Hepatocyte (in vitro differentiated cells): ENCODE measurements at places on chromosomes 2 and 18. TPM values are rescaled to one million over a fixed set of nuclear protein-coding genes. Genes with fewer than 3 reads are reported as not detected.
A peak's percentile ranks its signal among the peaks of the same experiment; 100 is the strongest.

SLC9A4 gene
- 0.80 and 1.8 TPM in 2 replicates for total RNA-seq

DNA sequence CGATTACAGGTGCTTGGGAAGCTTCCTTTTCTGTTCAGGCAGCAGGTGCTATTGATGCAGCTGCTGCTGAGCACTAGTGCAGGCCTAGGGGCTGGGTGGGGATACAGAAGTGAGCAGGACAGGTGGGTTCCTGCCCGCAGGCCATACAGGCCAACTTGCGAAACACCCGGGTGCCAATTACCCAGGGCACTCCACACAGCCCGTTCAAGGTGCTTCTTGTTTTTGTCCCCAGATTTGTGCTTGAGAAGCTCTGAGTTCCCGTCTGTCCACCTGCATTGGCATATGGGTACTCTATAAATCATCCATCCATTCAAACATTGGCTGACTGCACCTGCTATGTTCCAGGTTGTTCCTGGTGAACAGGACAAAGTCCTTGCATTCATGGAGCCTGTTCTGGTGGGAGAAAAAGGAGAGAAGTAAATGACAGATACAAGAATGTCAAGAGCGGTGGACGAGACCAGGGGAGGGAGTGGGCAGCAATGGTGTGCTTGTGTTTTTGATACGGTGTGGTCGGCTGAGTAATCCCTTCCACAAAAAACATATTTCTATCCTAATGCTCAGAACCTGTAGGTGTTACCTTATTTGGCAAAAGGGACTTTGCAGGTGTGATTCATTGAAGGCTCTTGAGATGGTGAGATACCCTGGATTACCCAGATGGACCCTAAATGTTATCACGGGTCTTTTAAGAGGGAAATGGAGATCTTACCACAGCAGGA, 31.4 kb downstream of the SH3BP4 start:
- no peak for DNase-seq

- DNase-seq = no peak
Observed at GRCh38 chr2:183088061-183088460, 9.5 kb downstream of the DUSP19 start.

GRCh38 chr2:184154438-184154837, 443.9 kb upstream of the ZNF804A start:
- no peak for DNase-seq

GRCh38 chr2:66437109-66437690, 2.3 kb downstream of the MEIS1 start:
- no peak for DNase-seq

DNA sequence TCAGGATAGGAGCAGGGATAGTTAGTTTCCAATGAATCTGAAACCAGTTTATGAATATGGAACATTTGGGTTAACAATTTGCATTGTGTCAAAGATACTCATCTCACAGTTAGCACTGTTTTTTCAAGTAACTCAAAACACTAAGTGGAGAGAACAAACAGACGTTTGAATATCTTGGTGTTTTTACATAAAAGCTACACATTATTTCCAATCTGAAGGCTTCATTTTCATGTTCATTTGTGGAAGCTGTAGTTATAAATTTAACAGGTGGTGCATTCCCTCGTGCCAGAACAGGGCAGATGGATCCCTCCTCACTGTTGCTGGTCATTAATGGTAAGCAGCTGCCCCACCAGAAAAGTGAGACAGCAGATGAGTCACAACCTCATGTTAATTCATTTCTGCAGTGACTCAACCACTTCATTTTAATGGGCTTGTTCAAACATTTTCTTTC, 286.9 kb downstream of the TMX3 start:
- DNase-seq = peak; percentile 17

DNA sequence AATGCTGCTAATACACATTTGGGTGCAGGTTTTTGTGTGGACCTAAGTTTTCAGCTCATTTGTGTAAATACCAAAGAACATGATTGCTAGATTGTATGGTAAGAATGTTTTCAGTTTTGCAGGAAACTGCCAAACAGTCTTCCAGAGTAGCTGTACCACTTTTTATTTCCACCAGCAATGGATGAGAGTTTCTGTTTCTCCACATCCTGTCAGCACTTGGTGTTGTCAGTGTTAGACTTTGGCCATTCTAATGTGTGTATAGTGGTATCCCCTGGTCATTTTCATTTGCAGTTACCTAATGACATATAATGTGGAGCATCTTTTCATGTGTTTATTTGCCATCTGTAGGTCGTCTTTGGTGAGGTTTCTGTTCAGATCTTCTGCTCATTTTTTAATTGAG, 336.4 kb downstream of the GBX2 start:
- no peak for DNase-seq

GRCh38 chr2:11896386-11896785, 150.0 kb downstream of the LPIN1 start:
- no peak for DNase-seq

MAP3K19 gene
- 1.1 TPM in 1 of 2 replicates, not detected in the other for total RNA-seq

DNA sequence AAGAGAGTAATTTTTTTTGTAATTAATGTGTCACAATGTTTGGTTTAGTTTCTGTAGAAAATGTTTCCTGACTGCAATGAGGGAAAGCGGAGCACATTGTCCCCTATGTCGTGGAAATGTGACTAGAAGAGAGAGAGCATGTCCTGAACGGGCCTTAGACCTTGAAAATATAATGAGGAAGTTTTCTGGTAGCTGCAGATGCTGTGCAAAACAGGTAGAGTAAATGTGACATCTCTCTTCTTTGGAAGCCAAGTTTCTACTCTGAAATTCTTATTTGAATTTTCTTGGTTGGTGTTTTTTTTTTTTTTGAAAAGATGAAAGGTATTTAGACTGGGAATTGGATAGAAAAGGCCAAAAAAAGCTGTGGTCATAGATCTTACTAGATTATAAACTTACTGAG, 20.0 kb downstream of the RNF138 start:
- DNase-seq = no peak

ARHGEF4 gene
- total RNA-seq = 15.8 and 17.8 TPM in 2 replicates

PPP4R3B gene
- total RNA-seq = 54.0 and 54.3 TPM in 2 replicates

DNA sequence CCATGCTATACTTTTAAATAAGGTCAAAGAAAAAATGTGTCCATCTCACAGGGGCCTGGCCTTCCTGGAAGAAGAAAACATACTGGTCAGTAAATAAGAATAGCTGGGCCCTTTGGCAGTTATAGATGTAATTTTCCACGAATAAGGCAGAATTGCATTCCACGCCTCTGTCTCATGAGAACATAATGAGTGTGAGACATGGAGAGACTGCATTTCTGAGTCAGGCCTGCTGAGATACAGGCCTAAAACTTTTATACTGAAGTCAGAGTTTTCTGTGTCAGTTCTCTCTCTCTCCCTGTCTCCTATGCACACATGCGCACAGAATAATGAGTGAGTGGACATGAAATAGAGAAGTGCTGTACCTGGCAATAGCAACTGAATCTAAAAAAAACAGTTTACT, 20.4 kb upstream of the IL1R1 start:
- peak; percentile 43 for DNase-seq

FBXO15 gene
- 0.48 and 0.93 TPM in 2 replicates for total RNA-seq

GNLY gene
- total RNA-seq = not detected in 2 replicates

DNA sequence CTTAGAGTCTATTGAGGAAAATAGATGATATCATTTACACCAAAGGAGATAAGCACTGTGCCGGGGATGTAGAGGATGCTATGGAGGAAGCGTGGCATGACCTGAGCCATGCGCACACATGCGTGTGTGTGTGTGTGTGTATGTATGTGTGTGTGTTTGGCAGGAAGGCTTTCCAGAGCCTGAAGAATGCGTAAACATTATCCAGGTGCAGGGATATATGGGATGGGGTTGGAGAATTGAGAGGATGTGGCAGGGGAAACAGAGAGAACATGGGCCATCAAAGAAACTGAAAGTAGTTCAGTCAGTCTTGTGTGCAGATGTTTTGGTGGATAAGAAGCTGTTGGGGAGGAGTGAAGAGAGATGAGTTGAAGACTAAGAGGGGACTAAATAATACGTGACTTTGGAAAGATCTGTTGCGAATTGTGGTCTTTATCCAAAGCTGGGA, 9.3 kb upstream of the STAT1 start:
- no peak for DNase-seq

GRCh38 chr2:178392215-178392614, 58.8 kb downstream of the PRKRA start:
- no peak for DNase-seq

ADNP2 gene
- total RNA-seq = 17.7 and 19.8 TPM in 2 replicates
